ENCODE measurements at places on chromosomes 16 and 17. TPM values are rescaled to one million over a fixed set of nuclear protein-coding genes. Genes with fewer than 3 reads are reported as not detected.

NAA38 gene
- polyA plus RNA-seq = 74.8 TPM

SLC13A2 gene
- not detected for polyA plus RNA-seq

PPP1R1B gene
- 5.4 TPM for polyA plus RNA-seq

FAAP100 gene
- 16.0 TPM for polyA plus RNA-seq

LPO gene
- polyA plus RNA-seq = 0.13 TPM

KRT39 gene
- polyA plus RNA-seq = not detected

CCL11 gene
- polyA plus RNA-seq = not detected

FCSK gene
- polyA plus RNA-seq = 1.5 TPM

RNF222 gene
- not detected for polyA plus RNA-seq

ATP2C2 gene
- 2.1 TPM for polyA plus RNA-seq

MT4 gene
- polyA plus RNA-seq = not detected

TBC1D3C gene
- polyA plus RNA-seq = not detected

C17orf100 gene
- polyA plus RNA-seq = 4.8 TPM

ACSM5 gene
- not detected for polyA plus RNA-seq

SPATA2L gene
- polyA plus RNA-seq = 6.9 TPM

All from GM23338 (cell line).